Left lobe of liver (tissue), 2 donors: ENCODE measurements at places on chromosomes 5 and 9.

GRCh38 chr9:94919376-94920098, 193.0 kb downstream of the AOPEP start:
- DNase-seq, result peak; percentile 39

DNA sequence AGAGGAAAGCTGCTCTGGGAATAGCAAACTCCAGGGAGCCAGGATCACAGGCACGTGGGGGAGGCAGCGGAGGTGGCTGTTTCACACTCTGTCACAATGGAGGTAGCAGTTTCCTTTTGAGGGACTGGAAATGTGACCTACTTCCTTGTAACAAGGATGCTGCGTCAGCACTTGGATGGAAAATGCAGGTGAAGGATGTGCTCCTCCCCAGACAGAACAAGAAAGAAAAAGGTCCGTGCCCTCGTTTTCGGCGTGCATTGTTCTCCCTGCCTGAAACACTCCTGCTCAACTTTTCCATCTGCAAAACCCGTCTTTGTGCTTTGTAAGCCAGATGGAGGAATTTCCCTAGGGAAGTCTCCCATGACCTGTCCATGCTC, 55.1 kb upstream of the SH3PXD2B start:
- DNase-seq, result peak; percentile 21

- no peak for DNase-seq
Measured at GRCh38 chr5:146390469-146390868, 51.8 kb downstream of the POU4F3 start.

DNA sequence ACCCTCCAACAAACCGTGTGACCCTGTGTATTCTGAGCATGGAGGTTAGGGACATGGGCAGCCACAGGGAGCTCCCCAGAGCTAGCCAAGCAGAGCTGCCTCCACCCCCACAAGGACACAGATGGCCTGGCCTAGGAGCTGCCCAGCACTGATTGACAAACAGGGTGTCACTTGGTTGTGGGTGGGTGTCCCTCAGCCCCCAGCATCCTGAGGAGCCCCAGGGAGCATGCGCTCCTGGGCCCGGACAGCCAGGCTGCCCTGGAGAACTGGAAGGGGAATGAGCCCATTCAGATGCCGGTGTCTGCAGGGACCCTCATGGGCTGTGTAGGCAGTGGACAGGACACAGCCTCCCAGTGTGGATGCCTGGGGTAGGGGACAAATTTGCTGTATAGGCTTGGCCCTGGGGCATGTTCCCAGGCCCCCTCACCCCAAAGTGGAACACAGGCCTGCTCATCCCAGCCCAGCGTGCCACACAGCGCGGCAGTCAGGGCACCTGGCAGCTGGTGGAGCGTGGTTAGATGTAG, 124.8 kb upstream of the LMX1B start:
- DNase-seq, result no peak

GRCh38 chr9:17938035-17938655, 359.3 kb downstream of the SH3GL2 start:
- DNase-seq, result no peak

- DNase-seq, result no peak
Measured at GRCh38 chr9:129891569-129891968, 56.3 kb downstream of the USP20 start.

GRCh38 chr9:97943308-97943855, 5.4 kb upstream of the HEMGN start:
- DNase-seq, result no peak

DNA sequence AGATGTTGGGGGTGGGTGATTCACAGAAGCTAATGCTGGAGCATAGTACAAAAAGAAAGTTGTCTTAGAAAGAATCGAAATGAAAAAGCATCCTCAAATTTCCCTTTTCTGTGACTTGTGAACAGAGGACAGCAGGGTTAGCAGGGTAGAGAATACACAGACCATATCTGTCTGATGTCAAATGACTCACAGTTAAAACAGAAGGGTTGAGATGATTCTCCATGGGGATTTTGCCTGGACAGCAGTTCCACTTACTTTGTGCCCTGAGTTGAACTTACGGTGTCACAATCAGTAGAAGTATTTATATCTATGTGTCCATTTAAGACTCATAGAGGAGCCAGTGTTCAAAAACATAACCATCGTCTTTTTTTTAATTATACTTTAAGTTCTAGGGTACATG, 801.6 kb downstream of the KCTD16 start:
- no peak for DNase-seq

DNA sequence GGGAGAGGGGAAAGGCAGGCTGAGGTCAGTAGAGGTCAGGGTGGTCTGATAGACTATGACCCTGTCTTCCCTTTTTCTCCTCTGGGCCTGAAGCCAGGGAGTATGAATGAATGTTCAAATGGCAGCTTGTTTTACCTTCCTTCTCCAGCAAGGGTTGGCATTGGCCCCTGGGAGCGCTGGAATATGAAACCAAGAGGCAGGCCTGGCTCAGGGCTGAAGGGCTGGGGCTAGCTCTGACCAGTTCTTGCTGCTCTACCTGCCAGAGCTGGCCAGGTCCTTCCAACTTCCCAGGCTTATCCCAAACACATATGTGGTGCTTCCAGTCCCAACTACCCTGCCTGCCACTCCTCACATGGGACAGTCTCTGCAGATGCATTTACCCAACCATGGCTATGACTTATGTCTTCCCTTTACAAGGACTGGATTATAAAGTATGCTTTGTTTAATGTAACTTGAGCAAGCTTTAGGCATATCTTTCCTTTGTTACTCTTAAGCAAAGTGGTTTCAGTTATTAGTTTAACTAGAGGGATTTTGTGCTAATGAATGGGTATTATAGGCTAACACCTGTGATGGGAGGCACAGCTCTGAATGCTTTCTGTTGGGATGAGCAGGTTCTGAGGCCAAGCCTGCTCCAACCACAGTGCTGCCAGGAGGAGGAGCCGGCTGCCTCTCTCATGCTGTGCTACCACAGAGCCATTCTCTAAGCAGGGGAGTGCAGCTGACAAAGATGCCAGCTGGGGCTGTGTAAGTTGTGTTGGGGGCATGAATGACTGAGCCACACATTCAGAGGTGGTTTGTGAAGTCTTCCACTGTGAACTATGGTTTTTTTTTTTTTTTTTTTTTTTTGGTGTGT, 6.1 kb downstream of the CCNI2 start:
- DNase-seq, result peak; percentile 41

DNA sequence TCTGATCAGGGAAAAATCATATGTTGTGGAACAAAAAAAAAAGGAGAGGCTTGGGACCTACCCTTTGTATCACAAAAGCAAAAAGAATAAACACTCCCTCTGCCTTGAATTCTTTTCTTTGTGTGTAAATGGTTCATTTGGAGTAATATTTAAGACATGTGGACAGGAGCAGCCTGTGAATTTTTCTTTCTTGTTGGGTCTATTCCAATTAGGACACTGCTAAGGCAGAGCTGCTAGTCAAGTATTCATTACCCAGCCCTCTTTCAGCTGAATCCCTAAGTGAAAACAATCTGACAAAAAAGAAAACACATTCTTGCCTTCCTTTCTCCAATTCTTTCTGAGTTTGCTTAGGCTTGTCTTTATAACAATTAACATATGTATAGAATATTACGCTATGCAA, 330.0 kb downstream of the EBF1 start:
- DNase-seq, result no peak

DNA sequence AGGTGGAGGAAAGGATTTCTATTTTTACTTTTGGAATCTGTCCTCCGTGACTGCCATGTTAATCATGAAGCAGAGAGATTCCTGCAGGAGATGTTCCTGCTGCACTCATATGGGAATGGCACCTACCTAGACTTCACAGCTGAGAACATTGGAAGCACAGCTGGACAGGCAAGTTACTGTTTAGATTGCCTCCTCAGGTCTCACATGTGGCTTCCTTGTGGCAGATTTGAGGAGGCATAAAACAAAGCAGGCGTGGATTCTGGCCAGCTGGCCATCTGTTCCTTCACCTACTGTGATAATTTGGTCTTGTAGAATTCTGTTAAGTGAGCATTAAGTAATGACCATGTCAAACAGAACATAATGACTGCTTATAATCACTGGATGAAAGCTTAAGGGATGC, 193.4 kb downstream of the EDIL3 start:
- DNase-seq, result no peak

DNA sequence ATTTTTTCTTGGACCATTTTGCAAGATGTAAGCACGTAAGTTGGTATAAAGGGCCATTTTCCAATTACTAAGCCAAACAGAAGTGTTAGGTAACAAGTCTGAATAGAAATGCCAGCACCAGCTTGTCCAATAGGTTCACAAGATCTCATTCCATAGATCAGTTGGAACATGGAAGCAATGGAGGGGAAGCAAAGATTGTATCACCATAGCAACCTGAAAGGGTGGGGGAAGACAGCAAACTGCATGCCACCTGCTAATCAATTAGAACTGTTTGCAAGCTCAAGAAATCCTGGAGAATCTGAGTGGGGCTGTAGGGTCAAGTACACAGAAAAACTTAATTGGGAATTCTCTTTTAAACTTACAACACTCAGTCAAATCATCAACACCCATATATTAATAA, 264.9 kb upstream of the EFNA5 start:
- DNase-seq, result no peak
